ENCODE measurements at places on chromosomes 3 and 15. TPM values are rescaled to one million over a fixed set of nuclear protein-coding genes. Genes with fewer than 3 reads are reported as not detected.

Gene IL17RD
- 4.3 TPM for total RNA-seq

Gene STXBP5L
- total RNA-seq = not detected

Gene ZNF80
- not detected for total RNA-seq

Gene TUSC7
- total RNA-seq = not detected

Gene BTLA
- total RNA-seq = 0.35 TPM

- DNase-seq = no peak
Observed at GRCh38 chr15:64842096-64842939, 603 bp downstream of the PLEKHO2 start.

DNA sequence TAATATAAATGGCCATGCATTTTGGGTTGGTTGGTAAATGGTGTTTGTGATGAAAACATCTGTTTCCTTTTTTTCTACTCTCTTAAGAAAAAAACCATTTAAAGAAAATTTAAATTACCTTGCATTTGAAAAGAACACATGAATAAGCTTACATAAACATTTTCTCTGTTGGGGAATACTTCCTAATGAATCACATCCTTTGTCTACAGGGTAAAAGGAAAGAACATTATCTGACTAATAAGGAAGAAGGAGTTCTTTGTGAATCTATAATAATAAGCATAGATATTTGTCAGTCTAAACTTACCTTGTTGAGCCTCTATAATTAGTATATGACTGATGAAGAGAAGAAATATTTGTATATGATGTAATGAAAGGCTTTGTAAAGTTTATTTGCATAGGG, 254.1 kb upstream of the ZNF717 start:
- no peak for DNase-seq

GRCh38 chr3:147680837-147681483, 271.8 kb downstream of the ZIC1 start:
- DNase-seq = peak; percentile 82

- DNase-seq = no peak
Observed at GRCh38 chr3:99472385-99472784, 166.0 kb upstream of the COL8A1 start.

- peak; percentile 22 for DNase-seq
Observed at GRCh38 chr15:78684657-78685056, 43.6 kb upstream of the CHRNB4 start.

GRCh38 chr3:16067837-16068471, 106.5 kb upstream of the GALNT15 start:
- DNase-seq = no peak

DNA sequence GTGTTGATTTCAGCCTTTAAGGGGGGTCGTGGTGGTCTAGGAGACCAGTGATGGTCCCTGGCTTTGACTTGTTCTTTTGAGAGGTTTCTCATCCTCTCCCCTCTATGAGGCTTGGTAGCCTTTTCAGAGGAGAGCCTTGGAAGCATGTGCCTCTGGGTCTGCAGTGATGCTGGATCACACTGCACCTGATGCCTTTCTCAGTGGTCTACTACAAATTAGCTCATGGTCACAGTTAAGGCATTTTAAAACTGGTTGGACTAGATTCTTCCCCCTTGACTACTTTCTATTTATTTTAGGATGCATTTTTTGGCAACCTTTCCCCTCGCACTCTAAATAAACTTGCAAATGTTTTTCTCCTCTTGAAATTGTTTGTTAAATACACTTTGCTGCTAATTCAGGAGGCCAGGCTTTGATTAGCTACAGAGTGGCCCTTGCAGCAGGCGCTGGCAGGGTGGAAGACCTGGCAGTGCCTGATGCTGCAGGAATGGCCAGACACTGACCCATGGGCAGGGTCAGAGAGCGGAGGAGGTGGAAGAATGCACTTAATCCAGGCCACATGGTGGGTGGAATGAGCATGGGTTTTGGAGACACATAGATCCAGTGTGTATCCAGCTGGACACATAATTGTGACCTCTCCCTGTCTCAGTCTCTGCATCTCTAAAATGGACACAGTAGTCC, 318.8 kb upstream of the CTDSPL start:
- DNase-seq = no peak

- DNase-seq = no peak
Observed at GRCh38 chr3:33186524-33187367, 31.9 kb downstream of the SUSD5 start.

- no peak for DNase-seq
Observed at GRCh38 chr15:66955871-66956585, 109.4 kb upstream of the SMAD3 start.

DNA sequence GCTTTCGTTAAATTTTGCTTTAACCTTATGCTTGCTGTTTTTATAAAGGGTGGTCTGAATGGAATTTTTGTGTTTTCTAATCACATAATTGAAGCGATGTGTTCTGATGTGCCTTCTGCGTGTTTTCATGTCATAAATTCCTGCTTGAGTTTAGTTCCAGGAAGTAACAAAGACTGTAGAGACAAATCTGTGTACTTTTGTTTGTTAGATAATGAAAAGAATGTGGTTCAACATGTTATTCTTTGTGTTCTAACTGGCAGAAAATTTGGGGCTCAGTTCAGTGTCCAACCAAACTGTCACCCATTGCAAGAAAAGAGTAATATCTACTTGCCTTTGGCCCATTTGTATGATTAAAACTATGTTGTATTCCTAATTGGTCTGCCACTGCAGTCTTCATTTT, 324.0 kb downstream of the DIPK2A start:
- DNase-seq = no peak

GRCh38 chr15:98815207-98815606, 166.9 kb downstream of the IGF1R start:
- DNase-seq = no peak

- DNase-seq = no peak
Observed at GRCh38 chr15:38354315-38354929, 99.5 kb upstream of the FAM98B start.
